ENCODE measurements at places on chromosomes 4 and X. TPM values are rescaled to one million over a fixed set of nuclear protein-coding genes. Genes with fewer than 3 reads are reported as not detected.

Gene IQCM
- under 0.01 TPM for total RNA-seq

Gene AFM
- not detected for total RNA-seq

GRCh38 chr4:81757691-81758090 is 286.0 kb upstream of the RASGEF1B start:
- DNase-seq: no peak

GRCh38 chrX:119729408-119730201 is 28.8 kb upstream of the SOWAHD start:
- DNase-seq: peak; percentile 29

DNA sequence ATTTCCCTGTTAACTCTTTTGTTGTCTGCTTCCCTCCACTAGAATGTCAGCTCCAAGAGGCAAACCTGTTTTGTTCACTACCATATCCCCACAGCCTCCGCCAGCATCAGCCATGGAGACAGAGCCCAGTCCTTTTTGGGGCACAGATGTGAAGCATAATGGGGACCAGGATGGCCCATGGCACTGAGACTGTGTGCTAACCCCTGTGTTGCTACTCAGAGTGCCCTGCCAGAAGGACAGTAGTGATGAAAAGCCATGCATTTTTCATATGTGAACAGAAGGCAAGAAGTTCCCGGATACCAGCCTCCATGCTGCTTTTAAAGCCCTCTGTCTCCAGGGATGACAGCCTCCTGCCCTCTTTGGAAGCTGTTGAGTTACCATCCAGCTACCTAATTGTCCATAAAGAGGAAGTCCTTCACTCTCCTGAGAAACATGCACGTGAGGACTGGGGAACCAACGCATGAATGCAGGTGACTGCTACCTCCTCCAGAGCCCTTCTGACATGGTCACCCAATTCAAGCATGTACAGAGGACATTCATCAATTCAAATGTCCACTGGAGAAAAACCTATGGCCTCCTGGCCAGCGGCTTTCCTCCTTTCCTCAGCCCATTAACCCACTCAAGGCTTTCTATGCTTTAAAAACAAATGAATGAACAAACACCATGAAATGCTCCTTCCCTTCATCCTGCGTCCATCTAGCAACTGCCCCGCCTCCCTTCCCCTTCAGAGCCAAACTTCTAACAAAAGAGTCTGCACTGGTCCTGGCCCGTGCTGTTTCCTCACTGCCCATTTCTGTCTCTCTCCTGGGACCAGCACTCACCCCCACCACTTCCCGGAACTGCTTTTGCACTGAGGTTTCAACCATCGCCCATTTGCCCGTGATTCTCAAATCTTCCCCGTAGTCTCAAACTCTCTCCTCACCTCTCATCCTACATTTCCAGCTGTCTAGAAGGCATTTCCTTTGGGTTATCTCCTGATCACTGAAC is 18.0 kb downstream of the PNMA6F start:
- DNase-seq: no peak
